Activated CD8-positive, alpha-beta memory T cell treated with anti-CD3 and anti-CD28 coated beads for 4 hours (primary cell): ENCODE measurements at places on chromosomes 1 and 21.

DNA sequence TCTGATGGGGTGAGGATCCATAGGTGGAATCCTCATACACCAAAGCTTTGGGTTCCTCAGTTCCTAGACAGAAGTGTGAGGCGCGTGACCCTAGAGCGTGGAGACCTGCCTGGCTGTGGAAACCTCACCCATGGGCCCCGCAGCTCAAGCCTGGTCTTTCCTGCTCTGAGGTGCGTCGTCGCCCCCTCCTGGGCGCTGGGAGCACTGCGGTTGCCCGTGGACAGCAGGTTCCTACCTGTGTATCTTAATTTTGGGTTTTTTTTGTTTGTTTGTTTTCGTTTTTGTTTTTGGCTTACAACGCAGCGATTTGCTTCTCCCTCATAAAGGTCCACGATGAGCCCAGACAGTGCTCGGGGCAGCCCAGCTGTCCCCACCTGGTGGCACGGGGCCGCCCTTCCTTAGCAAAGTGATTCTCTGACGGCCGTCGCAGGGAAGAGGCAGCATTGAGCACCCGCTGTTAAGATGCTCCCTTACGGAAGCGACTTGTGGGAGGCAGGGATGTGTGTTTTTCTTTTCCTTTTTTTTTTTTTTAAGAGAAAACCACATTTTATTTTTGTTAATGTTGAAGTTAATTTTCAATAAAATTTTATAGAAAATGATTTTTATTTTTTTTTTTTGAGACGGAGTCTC lies 36.5 kb upstream of the TRAPPC10 start:
- DNase-seq = peak; percentile 64

- DNase-seq = no peak
Observed at GRCh38 chr1:212504171-212504803, 71.6 kb downstream of the NENF start.

DNA sequence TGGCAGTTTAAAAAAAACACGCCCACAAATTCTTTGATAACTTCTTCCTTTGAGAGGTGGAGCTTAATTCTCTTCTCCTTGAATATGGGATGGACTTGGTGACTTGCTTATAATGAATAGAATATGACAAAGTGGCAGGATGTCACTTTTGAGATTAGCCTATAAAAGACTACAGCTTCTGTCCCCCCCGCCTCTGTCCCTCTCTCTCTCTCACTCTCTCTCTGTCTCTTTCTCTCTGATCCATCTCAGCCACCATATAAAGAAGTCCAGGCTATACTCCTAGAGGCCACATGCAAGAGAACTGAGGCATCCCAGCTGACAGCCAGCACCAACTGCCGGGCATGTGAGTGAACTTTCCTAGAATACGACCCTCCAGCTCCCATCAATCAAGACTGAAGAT lies 7.7 kb upstream of the DMBX1 start:
- DNase-seq = no peak

- no peak for DNase-seq
Observed at GRCh38 chr1:233549917-233550316, 64.0 kb upstream of the KCNK1 start.

DNA sequence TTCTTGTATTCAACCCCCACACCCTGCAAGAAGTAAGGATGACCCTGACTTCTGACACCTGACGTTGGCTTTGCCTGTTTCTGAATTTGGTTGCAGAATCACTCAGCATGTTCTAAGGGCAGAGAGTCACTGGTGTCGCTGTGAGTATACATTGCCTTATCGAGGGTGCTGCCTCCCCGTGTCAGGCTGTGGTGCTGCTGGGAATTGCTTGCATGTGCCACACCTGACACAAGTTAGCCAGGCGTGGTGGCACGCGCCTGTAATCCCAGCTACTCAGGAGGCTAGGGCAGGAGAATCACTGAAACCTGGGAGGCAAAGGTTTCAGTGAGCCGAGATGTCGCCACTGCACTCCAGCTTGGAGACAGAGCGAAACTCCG lies 45.9 kb downstream of the WDR4 start:
- no peak for DNase-seq

DNA sequence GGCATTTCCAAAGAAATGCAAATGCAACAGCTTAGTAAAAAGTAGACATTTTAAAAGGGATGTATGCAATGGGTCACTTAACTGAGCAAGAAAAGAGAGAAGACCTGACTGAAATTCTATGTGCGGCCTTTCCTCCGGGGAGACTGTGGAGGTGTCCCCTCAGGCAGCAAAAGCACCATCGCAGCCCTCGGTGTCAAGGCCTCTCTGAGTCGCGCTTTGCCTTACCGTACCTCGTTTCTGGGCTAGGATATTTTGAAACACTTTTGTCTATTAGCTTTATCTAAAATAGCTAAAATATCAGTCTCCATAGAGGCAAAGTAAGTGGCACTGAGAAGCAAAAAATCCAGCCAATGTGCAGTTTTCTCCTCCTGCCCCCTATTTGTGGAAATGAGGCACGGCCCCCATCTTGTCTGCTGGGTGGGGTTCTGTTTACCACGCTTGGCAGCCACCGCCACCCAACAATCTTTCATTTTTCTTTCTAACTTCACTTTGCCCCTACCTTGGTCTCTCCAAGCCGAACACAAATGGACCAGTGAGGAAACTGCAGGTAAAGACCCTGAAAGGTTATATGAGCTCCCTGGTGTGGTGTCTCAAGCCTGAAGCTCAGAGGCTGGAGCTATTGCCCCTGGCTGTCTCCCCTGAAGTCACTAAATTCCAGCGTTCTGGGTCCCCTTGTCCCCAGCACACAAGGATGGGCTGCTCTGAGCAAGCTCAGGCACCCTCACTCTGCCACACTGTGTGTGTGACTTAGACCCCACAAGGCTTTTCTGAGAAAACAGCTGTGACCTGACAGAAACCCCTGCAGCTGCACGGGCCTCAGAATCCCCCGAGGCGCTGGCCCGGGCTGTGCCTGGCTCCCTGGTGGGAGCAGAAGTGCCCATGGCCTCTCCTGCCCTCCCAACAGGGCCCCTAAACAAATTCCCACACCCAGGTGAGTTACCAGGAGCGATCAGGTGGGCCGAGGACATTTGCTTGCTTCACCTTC lies 1.6 kb downstream of the CD247 start:
- no peak for DNase-seq

DNA sequence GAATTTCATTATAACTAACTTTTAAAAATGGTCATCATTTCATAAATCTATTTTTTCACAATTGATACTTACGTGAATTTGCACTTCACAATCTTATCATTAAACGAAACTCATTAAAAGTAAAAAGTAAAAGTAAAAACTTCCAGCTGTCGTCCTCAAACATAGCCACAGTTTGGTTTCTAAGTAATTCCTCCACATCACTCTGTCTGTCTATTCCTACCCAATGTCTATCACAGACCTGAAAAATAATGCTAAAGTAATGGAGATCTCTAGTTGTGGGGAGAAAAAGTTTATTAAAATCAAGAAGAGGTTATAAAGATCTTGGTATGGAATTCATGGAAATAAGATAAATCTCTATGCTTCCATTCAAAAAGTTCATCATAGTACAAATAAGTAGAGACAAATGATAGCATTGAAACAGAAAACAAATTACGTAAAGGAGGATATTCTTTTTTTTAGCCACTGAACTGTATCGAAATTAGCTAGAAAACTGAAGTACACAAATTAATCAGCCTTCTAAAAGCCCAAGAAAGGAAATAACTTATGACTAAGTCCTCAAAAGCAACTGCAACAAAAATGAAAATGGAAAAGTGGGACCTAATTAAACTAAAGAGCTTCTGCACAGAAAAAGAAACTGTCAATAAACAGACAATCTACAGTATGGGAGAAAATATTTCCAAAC lies 148.6 kb downstream of the TIAM1 start:
- DNase-seq = no peak

- DNase-seq = no peak
Observed at GRCh38 chr1:165173409-165173808, 183.1 kb downstream of the LMX1A start.
